ENCODE measurements at places on chromosomes 3 and 15.
A peak's percentile ranks its signal among the peaks of the same experiment; 100 is the strongest.

GRCh38 chr15:48794697-48795134 is 16.2 kb downstream of the CEP152 start:
- peak; percentile 8 for DNase-seq

DNA sequence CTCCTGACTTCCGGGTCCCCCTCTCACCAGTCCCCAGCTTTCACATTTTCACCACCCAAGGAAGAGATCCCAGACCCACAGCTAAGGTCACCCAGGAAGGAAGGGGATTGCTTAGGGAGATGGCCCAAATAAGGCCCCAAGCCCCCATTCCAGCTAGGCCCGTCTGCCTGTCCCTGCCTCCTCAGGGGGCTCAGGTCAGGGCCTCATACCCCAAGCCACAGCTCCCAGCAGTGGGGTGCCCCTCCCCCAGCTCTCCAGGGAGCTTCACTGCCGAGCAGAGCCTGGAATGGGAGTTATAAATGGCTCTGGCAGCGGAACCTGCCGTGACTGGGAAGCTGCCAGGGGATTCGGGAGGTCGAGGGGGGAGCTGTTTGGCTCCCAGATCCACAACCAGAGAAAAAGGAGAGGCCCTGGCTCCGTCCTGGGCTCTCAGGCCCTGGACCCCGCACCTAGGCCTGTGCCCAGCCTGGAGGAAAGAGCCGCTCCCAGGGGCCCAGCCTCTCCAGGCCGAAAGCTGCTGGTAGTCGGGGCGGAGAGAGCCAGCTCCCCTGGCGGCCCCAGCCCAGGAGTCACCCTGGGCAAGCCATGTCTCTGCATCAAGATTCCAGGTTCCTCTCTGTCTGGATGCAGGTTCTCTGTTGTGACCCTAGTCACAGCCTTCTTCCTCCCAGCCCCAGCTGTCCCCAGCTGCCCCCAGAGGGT is 550 bp downstream of the CCDC9B start:
- DNase-seq = no peak

- DNase-seq = no peak
These were observed 3.1 kb upstream of the HCN4 start for GRCh38 chr15:73371812-73372211.

- DNase-seq = no peak
These were observed 117.8 kb upstream of the ACP3 start for GRCh38 chr3:132199451-132199850.

DNA sequence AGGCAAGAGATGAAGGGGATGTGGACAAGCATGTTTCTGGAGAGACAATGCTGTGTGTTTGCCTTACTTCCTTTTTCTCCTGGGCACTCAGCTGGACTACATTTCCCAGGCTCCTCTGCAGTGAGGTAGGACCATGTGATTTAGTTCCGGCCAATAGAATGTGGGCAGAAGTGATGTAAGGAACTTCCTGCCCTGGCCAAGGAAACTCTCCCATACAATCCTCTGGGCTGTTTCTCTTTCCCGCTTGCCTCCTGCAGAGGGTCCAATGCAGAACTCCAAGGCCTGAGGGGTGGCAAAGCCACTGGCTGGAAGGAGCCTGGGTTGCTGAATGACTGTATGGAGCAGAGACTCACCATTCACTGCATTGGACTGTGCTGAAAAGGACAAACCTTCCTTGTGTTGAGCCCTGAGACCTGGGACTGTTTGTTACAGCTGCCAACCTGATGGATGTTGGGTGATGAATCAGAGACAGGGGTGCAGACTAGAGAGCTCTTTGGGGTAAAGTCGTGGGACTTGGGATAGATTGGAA is 82.7 kb upstream of the SLC6A6 start:
- DNase-seq = peak; percentile 95

GRCh38 chr3:4044619-4045018 is 245.4 kb downstream of the LRRN1 start:
- peak; percentile 9 for DNase-seq

- DNase-seq = no peak
These were observed 17.1 kb downstream of the HEXA start for GRCh38 chr15:72358650-72359171.

DNA sequence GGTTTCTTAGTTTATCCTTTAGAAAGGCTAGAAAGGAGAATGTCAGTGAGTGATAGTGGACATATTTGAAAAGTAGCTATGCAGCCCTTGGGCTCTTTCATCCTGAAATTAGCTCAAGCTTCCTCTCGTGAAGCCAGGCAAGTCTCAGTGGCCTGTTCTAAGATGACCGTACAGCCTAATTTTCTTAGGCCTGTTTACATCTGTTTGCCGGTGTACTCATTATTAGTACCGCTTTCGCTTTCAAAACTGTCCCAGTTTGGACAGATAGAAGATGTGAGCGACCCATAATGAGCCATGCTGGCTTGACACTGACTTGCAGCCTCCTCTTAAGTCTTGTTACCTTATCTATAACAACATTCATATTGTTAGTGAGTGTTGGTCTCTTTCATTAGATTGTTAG is 5.7 kb upstream of the ARL14 start:
- DNase-seq = no peak

DNA sequence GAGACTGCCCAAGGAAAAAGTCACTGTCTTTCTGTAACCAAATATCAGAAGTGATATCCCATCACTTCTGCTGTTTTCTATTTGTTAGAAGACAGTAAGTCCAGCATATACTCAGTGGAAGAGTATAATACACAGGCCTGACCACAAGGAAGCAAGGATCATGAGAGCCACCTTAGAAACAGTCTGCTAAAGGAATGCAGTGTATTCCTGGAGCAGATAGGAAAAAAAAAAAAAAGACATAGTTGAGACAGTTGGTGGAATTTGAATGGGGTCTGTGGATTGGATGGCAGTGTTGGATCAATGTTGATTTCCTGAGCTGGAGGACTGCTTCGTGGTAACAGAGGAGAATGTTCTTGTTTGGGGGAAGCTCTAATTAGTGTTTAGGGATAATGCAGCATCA is 26.5 kb upstream of the FBXL2 start:
- DNase-seq = no peak

Measured in T47D (cell line).